ENCODE measurements at places on chromosomes 6 and 20.

DNA sequence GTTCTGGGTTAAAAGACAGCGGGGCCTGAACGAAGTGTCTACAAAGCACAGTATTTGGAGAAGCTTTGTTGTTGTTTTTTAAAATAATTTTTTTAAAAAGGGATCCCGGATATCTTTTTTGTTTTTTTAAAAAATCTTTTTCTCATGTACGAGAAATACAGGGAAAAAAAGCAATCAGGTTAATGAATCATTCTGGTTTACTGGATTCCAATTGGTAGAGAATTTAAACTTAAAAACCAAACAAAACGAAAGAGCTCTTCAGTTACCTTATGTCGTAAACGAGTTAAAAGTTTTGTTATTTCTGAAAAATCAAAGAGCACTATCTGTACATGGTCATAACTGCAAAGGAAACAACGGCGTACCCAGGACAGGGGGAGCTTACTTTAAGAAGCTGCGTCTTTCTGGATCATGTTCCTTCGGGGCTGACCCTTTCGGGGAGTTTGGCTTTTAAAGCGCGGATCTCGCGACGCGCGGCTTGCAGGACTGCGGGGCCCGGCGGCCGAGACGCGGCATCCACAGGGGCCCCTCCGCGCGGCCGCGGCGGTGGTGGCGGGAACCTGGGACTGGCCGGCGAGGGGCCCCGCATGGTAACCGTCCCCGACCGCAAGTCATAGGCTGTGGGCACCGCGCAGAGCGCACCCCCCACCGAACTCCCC, 927 bp downstream of the IL20RA start:
- peak; percentile 94 for DNase-seq

DNA sequence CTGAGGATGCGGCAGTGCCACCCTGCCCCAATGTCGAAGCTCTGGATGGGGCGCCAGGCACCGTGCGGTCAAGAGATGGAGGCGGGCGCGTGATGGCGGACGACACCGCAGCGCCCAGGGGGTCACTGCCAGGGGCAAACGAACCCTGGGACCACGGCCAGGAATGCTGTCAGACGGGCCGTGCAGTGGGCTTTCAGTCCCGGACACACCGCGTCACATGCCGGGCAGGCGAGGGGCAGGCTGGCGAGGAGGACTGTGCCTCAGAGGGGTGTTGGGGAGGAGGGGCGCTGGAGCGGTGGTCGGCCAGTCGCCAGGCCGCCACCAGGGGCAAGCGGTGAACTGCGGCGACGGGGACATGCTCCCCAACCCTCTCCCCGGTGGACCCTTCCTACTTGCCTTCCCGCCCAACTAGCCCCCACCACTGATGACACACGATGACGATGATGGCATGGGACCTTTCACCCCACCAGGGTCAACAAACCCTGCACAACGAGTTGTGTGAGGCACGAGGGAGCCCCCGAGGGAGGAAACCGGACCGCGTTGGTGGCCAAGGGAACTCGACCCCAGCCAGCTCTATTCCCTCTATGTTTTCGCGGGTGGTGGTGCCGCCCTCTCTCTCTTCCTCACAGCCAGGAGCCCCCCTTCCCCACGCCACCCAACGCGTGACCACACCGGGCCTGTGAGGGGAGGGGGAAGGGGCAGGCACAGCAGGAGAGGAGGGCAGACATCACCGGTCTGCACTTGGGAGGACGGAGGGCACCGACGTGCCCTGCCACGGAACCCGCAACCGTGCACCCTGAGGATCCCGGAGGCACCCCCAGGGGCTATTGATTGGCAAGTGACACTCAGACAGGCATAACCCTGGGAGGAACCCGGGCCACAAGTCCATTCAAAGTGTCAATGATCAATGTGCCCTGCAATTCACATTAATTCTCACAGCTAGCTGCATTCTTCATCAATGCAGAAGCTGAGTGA, 1960.9 kb upstream of the DEFB115 start:
- no peak for DNase-seq

GRCh38 chr20:1241456-1241855, 15.6 kb downstream of the RAD21L1 start:
- no peak for DNase-seq

- no peak for DNase-seq
Observed at GRCh38 chr20:1775117-1775516, 117.5 kb upstream of the SIRPG start.

DNA sequence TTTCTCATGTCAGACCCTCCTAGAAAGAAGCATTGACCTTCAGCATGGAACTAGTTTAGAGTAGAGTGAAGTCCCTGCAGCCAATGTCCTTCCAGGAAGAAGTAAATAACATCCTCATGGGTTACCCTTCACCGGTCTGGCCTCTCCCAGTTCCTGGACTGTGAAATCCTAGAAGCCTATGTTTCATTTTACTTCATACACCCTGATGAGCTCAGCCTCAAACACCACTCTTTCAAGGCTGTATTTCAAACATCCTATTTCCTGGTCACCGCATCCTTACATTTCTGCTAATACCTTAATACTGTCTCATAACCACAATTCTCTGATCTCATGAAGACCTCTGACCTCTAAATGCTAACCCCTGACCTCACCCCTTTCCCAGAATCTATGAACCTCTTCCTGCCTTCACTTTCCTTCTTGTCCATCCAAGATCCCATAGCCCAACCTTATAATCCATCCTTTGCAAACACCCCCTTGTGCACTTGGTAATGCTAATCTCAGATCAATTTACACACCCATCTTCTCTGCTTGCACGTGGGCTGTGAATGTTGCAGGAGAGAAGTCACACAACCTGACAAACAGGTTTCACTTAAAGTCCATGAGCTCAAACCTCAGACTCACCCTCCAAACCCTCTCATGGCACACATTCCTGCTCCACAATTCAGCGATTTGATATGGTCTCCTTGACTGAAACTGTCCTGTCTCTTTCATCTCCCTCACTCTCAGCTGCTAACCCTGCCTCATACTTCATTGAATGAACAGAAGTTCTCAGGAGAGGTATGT, 30.2 kb downstream of the SLC2A10 start:
- DNase-seq: no peak

DNA sequence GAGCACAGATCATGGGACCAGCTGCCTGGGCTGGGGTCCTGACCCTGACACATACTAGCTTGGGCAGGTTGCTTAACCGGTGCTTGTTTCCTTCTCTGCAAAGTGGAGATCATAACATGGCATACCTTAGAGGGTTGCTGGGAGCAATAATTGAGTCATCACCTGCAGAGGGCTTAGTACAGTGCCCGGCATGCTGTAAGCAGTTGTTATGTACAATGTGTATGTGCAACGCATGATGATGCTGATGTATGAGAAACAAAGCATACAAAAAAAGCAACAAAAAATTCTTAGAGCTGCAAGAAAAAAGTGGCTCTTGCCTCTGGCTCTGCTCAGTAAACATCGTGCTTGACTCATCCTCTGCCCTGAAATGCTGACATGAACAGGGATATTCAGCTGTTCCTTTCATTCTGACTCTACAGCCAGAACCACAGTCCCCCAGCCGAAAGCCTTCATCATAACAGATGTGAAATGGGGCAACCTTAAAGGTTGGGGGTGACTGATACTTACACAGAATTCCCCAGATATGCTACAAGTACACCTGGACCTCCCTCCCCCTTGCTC, 91.7 kb downstream of the CLIC5 start:
- no peak for DNase-seq

GRCh38 chr6:147361311-147361981, 147.0 kb upstream of the SAMD5 start:
- DNase-seq: no peak

- no peak for DNase-seq
Observed at GRCh38 chr20:6590891-6591637, 176.4 kb upstream of the BMP2 start.

DNA sequence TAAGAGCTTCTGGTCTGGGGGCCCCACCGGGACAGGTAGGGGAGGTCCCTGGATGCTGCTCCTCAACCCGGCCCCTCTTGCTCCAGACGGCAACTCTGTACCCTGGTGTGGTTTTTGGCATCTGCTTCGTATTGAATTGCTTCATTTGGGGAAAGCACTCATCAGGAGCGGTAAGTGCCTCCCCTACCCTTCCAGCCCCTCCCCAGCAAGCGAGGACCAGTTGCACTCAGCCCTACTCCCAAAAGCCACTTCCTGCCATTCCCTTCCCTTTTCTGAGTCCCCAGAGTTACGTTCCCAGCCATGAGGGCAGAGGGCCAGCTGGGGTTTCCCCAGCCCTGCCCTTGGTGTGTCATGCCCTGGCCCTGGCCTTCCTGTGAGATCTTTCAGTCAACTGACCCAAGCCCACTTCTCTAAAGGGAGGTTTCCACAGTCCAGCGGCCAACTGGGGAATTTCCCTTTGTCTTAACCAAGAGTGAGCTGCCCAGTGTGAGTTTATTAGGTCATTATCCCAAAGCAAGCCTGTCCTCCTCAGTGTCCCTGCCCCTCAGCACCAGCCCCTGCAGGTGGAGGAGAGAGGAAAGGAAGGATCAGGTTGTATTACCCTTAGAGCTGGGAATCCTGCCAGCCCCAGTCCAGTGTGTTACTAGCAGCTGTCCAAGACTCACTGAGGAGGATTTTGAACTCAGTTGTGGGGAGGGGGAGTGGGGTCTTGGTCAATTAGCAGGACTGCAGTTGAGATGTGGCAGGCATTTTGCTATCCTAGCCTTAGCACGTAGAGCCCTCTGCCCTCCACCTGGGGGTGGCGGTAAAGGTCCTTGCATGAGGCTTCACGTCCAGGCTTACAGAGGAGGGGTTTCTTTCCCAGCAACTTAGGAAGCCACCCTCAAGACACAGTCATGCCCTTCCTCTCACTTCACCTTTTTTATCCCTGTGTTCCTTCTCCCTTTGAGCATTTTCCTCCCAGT, 45.8 kb downstream of the TM9SF4 start:
- DNase-seq: peak; percentile 66

GRCh38 chr20:4412216-4412615, 309.5 kb upstream of the PRND start:
- DNase-seq: no peak

- DNase-seq: peak; percentile 0
Observed at GRCh38 chr6:101226677-101227135, 166.8 kb upstream of the GRIK2 start.

GRCh38 chr6:16286151-16286522, 47.8 kb downstream of the GMPR start:
- peak; percentile 25 for DNase-seq

DNA sequence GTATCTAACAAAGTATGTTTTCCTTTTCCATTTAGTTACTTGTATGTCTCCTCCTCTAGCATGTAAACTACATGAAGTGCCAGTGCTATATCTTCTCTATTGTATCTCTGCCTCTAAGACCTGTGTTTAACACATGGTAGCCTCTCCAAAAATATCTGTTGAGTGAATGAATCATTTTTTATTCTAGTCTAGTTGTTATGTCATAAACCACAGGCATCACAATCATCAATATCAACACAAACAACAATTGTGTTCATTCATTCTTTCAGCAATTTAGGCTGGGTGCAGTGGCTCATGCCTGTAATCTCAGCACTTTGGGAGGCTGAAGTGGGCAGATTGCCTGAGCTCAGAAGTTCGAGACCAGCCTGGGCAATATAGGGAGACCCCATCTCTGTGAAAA, 111.6 kb upstream of the EYA4 start:
- DNase-seq: no peak
